ENCODE measurements at places on chromosomes 7 and 10.

- no peak for DNase-seq
Observed at GRCh38 chr7:100965723-100966541, 3.4 kb upstream of the MUC12 start.

DNA sequence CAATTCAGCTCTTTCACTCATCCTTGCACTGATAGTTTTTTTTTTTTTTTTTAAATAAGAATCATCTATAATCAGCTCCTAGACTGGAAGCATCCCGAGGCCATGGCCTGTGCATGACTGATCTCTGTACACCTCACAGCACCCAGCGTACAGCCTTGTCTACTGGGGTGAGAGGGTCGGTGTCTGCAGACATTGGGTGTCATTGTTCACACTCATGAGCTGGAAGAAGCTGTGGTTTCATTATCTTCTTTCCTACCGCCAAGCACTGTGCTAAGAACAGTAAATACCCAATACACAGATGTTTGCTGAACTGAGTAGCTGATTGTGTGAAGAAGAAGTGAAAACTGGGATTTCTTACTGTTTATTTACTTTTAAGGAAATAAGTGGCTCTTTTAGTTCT, 123.6 kb downstream of the CLEC2L start:
- DNase-seq, result no peak

- DNase-seq, result no peak
Observed at GRCh38 chr10:114320249-114321116, 81.4 kb downstream of the VWA2 start.

DNA sequence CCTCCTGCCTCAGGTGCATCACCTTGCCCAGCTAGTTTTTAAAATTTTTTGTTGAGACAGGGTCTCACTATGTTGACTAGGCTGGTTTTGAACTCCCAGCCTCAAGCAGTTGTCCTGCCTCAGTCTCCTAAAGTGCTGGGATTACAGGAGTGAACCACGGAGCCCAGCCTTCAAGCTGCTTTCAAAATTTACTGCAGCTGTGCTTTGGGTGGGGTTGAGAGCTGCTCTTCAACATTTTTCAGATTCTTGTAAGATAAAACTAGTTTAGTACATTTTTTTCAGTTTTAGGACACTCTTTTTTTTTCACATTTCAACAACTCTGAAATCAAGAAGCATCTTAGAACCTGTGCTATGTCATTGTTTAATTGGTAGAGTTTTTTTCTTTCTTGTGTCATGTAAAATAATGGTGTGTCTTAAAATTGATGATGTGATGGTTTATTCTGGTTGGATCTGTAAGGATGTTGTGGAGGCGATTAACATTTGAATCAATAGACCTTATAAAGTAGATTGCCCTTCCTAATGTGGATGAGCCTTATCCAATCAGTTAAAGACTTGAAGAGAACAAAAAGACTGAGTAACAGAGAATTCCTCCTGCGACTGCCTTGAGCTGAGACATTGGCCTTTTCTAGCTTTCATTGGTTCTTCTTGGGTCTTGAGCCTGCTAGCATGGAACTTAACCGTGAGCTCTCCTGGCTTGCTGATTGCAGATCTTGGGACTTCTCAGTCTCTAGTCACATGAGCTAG, 13.5 kb downstream of the PLEKHA8 start:
- DNase-seq, result no peak

DNA sequence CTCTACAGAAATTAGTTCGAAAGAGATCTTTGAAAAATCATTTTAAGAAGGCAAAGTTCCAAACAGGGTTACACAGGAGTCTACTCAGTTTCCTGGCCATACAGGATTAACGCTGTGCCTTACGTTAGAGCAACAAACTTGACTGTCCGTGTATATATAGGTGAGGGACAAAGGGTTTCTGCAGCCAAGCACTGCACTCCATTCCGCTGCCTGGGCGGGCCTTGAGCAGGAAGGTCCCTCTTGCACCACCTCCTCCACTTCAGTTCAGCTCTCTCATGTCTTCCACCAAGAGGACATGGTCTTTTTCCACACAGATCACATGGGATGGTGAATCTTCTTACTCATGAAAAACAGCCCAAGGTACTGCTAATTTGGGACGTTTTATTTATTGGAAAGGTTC, 43.2 kb downstream of the MCMBP start:
- DNase-seq, result no peak

GRCh38 chr10:107544706-107545520, 380.4 kb upstream of the SORCS1 start:
- no peak for DNase-seq

DNA sequence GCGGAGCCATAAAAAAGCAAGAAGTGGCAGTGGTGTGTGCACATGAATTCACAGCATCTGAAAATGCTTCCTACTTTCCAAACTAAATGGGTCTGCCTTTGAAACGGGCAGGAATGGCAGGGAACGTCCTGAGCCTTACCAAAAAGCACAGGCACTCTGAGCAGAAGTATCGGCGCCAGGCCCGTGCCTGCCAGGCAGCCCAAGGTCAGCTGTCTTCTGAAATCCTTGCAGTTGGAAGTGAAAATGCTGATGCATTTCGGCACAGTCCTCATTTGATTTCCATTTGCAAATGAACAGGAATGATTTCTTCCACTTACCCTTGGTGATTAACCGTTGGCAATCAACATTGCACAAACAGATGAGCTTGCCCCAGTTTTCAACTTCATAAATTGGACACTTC, 47.6 kb upstream of the MNX1 start:
- no peak for DNase-seq

All from stimulated activated naive CD4-positive, alpha-beta T cell (primary cell).